ENCODE measurements at places on chromosomes 2 and 18. TPM values are rescaled to one million over a fixed set of nuclear protein-coding genes. Genes with fewer than 3 reads are reported as not detected.

DNA sequence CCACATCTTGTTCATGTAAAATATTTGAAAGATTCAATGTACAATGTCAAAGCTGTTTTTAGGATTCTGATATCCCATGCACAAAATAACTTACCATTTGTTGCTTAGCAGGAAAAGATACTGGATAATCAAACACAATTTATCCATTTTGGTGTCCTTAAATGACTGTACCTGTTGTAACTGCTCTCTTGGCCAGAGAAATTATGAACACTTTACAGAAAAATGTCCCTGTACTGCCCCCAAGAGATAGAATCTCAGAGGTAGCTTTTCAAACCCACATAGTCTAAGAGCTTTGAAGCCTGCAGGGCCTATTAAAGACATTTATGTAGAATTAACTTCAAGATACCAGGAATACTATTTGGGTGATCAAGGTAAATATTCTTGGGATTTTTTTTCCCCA lies 12.2 kb upstream of the ME2 start:
- H3K27me3 ChIP-seq, result no peaks in the 10 kb centered on the region
- H3K4me1 ChIP-seq, result no peaks in the 10 kb centered on the region
- no peaks in the 10 kb centered on the region for H3K36me3 ChIP-seq

DNA sequence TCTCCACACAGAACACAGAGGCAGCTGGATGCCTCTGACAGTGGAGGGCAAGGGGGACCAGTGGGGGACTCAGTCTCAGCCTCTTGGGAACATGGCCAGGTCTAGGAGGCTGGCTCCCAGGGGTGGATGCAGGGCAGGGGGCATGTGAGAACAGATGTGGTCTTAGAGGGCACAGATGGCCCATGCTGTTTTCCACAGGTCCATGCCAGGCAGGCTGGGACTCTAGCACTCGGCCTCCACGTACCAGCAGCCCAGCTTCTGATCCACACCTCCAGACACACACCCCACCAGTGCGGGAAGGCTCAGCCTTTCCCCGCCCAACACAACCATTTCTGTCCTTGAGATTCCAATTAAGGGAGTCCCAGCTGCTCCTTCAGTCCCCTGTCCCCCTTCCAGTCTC lies 42.4 kb downstream of the TNS1 start:
- H3K27ac ChIP-seq, result no peak overlapping the region
- no peak overlapping the region for H3K4me3 ChIP-seq
- no peaks in the 10 kb centered on the region for H3K27me3 ChIP-seq
- no peaks in the 10 kb centered on the region for H3K4me1 ChIP-seq
- DNase-seq, result no peak

- peaks cover 4% of the 10 kb centered on the region for H3K27me3 ChIP-seq
- peaks cover 8% of the 10 kb centered on the region for H3K36me3 ChIP-seq
- no peak for DNase-seq
- H3K4me1 ChIP-seq, result peaks cover 27% of the 10 kb centered on the region
- peak overlapping the region; percentile 15 for H3K4me3 ChIP-seq
These were observed 2.1 kb upstream of the ZBTB14 start for GRCh38 chr18:5297597-5297996.

GRCh38 chr18:78151234-78151633 lies 828.4 kb upstream of the SALL3 start:
- no peaks in the 10 kb centered on the region for H3K4me1 ChIP-seq
- H3K36me3 ChIP-seq, result no peaks in the 10 kb centered on the region
- no peak for DNase-seq
- no peak overlapping the region for H3K4me3 ChIP-seq
- H3K27ac ChIP-seq, result no peak overlapping the region
- H3K27me3 ChIP-seq, result no peaks in the 10 kb centered on the region

DNA sequence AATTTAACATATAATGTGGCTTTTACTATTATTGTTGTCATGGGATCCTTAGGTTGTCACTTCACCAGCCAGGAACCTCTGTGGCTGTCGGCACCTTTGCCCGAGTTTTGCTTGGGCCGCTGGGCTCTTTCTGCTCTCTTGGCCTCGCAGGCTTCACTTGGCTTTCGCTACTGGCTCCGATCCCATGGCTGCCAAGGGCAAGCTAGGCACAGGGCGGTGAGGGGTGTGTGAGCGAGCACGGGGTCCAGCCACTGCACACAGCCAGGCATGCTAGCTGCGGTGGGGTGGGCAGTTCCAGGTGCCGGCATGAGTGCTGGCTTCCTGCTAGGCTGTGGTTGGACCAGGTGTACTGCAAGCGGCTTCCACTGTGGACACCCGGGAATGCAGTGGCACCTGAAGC lies 23.4 kb upstream of the RAPGEF4 start:
- H3K4me1 ChIP-seq, result no peaks in the 10 kb centered on the region
- H3K27ac ChIP-seq, result no peak overlapping the region
- peaks cover 2% of the 10 kb centered on the region for H3K27me3 ChIP-seq
- DNase-seq, result no peak
- no peak overlapping the region for H3K4me3 ChIP-seq

DNA sequence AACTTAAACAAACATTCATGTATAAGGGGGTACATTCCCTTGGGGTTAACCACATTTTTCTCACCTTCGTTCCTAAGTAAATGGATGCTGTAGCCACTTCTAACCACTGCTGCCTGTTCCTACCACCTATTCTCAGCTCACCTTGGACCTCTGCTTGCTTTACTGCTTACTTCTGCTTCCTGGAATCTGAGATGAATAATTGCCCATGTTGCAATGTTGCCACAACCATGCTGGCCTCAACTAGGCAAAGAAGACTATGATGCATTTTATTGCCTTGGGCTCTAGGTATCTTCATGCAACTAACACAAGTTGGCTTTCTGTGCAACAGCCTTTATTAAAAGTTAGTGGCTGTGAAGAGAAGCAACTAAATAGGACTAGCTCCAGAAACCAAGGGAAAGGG lies 106.3 kb upstream of the TCF4 start:
- H3K4me1 ChIP-seq, result no peaks in the 10 kb centered on the region
- no peaks in the 10 kb centered on the region for H3K27me3 ChIP-seq
- no peak overlapping the region for H3K4me3 ChIP-seq
- H3K27ac ChIP-seq, result no peak overlapping the region
- DNase-seq, result no peak
- H3K36me3 ChIP-seq, result no peaks in the 10 kb centered on the region

The AOX1 gene
- 0.82 TPM for total RNA-seq

- H3K4me3 ChIP-seq, result no peak overlapping the region
- no peaks in the 10 kb centered on the region for H3K4me1 ChIP-seq
- no peak overlapping the region for H3K27ac ChIP-seq
- H3K27me3 ChIP-seq, result no peaks in the 10 kb centered on the region
- peak; percentile 6 for DNase-seq
These were observed 346.7 kb downstream of the RAD51AP2 start for GRCh38 chr2:17171446-17172049.

The HNRNPA3 gene
- total RNA-seq, result 200 TPM

GRCh38 chr18:28984731-28985130 lies 807.8 kb upstream of the CDH2 start:
- H3K4me1 ChIP-seq, result no peaks in the 10 kb centered on the region
- no peak for DNase-seq
- no peak overlapping the region for H3K27ac ChIP-seq
- no peaks in the 10 kb centered on the region for H3K36me3 ChIP-seq
- no peak overlapping the region for H3K4me3 ChIP-seq
- H3K27me3 ChIP-seq, result no peaks in the 10 kb centered on the region

DNA sequence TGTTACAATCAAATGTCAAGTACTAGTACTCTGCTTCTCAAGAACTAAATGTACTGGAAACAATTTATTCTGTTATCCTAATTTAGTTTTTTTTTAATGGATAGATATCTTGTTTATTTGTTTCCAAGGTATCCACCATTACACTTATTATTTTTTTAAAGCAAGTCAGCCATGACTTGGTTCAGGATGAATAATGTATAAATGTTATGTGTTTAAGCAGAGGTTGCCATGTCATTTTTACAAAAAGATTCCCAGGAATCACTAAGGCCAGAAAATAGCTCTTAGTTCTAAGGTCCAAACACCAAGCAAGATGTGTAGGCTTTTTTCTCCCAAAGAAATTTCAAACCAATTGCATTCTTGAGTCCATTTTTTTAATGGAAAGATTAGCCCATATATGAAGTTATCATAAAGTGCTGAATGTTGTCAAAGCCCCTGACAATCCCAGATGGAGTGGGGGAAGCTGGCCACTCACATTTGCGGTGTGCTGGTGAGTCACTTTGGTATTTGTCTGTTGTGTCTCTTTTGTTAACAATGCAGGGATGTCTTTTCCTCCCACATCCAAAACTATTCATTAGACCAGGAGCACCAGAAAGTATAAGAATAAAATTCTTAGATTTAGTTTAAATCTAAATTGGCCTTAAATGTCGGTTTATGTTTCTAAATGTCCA lies 158.9 kb downstream of the COL6A3 start:
- no peak overlapping the region for H3K27ac ChIP-seq
- no peaks in the 10 kb centered on the region for H3K36me3 ChIP-seq
- DNase-seq, result no peak
- no peak overlapping the region for H3K4me3 ChIP-seq
- peaks cover 10% of the 10 kb centered on the region for H3K27me3 ChIP-seq

- H3K4me3 ChIP-seq, result no peak overlapping the region
- no peaks in the 10 kb centered on the region for H3K36me3 ChIP-seq
- DNase-seq, result no peak
- no peaks in the 10 kb centered on the region for H3K4me1 ChIP-seq
- H3K27ac ChIP-seq, result no peak overlapping the region
These were observed 186.4 kb upstream of the ST6GAL2 start for GRCh38 chr2:107072150-107072940.

The GLI2 gene
- total RNA-seq, result not detected

The CDH19 gene
- not detected for total RNA-seq
